ENCODE measurements at places on chromosomes 4 and X.

- DNase-seq, result no peak
These were observed 153.0 kb downstream of the SMIM20 start for GRCh38 chr4:26067035-26067434.

- no peak for DNase-seq
These were observed 400 bp upstream of the PAQR3 start for GRCh38 chr4:78939667-78940008.

DNA sequence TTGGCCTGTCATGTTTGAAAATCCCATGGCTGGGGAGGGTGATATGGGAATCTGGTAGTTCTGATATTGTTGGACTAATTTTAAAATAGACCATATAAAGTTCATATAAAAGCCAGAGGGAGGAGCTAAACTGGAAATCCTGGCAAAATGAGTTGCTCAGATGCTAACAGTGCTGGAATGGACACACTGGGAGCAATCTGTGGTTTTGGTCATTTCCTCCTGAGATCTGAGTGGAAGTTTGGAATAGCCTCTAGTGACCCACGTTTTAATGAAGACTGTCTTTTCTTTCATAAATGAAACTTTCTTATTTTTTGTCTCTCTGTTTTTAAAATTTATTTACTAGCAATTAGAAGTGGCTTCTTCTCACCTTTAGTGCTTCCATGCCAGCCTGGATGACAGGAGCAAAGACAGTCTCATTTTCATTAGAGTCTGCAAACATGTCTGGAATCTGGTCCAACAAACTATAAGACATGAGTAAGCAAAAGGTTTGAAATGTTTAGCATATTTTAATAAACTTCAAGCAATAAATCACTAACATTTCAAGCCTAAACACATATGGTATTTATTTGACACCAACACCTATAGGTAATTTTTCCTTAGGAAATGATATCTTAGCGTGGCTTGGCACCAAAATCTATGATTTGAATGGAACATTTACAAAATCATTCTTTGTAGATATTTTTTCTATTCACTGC is 66.6 kb downstream of the METTL14 start:
- no peak for DNase-seq

GRCh38 chrX:41409006-41409405 is 38.1 kb upstream of the NYX start:
- DNase-seq, result no peak

DNA sequence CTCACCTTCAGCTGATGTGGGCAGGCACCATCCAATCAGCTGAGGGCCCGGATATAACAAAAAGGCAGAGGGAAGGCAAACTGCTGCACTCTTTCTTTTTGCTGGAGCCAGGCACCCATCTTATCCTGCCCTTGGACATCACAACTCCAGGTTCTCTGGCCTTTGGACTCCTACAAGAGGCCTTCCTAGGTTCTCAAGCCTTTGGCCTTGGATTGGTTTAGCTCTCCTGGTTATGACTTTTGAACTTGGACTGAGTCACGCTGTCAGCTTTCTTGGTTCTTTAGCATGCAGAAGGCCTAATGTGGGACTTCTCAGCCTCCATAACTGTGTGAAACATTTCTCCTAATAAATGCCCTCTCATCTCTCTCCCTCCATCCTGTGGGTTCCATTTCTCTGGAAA is 23.0 kb upstream of the N4BP2 start:
- DNase-seq, result no peak

DNA sequence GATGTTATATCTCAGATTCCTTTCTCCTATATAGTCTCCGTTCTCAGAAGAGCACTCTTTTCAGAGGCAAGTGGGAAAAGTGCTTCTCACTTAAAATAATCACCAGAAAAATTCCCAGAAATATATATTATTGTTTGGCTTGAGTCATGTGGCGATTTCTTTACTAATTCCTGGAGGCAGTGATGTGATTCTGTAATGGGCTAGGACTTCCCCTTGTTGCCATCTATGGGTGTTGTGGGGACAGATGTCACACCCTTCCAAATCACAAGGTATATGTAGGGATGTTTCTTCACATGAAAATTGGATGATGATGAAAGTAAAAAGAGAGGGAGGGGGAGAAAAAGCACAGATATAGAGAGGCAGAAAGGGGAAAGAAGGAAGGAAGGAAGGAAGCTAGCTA is 553.4 kb downstream of the PPP4R3C start:
- DNase-seq, result no peak

GRCh38 chrX:51955200-51955599 is 61.8 kb downstream of the MAGED1 start:
- no peak for DNase-seq

DNA sequence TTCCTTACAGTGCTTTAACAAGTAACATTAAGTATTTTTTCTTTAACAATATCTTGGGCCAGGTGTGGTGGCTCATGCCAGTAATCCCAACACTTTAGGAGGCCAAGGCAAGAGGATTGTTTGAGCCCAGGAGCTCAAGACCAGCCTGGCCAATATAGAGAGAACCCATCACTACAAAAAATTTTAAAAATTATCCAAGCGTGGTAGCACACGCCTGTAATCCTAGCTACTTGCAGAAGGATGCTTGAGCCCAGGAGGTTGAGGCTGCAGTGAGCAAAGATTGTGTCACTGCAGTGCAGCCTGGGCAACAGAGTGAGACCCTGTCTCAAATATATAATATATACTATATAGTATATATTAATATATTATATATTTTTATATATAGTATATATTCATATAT is 162.2 kb downstream of the ZNF674 start:
- DNase-seq, result no peak

GRCh38 chr4:137909529-137910309 is 332.4 kb downstream of the SLC7A11 start:
- DNase-seq, result no peak

- DNase-seq, result no peak
These were observed 187.9 kb downstream of the CHM start for GRCh38 chrX:85859426-85859825.

DNA sequence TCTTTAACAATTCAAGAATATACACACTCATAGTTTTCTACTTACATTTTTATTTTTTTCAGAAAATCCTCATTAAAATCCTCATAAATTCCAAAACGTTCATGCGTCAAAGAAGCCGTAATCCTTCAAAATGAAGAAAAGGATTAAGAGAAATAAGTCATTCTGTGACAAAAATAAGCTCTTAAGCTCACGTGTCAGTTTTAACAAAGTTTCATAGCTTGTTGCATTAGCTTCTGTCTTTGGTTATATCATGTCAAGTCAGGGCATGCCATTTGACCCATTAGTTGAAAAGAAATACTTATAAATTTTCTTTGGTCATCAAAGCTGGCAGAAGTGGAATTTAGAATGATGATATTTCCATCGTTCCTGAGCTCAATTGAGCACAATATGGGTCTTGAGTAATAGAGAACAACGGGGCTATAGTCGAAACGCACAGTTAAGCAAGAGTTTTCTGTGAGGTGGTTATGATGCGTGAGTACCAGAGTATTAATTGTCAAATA is 185.2 kb upstream of the CTSO start:
- DNase-seq, result no peak

- DNase-seq, result no peak
These were observed 575.5 kb downstream of the GBA3 start for GRCh38 chr4:23268072-23268771.

DNA sequence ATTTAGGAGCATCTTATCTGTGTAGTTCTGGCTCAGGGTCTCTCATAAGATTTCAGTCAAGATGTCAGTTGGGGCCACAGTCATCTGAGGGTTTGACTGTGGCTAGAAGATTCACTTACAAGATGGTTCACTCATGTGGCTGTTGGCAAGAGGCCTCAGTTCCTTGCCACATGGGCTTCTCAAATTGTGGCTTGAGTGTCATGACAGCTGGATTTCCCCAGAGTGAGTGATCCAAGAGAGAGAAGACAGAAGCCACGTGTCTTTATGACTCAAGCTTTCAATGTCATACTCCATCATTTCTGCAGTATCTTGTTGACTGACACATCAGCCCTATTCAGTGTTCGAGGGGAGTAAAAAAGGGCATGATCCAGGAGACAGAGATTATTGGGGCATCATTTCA is 131.3 kb upstream of the AP1S2 start:
- no peak for DNase-seq

DNA sequence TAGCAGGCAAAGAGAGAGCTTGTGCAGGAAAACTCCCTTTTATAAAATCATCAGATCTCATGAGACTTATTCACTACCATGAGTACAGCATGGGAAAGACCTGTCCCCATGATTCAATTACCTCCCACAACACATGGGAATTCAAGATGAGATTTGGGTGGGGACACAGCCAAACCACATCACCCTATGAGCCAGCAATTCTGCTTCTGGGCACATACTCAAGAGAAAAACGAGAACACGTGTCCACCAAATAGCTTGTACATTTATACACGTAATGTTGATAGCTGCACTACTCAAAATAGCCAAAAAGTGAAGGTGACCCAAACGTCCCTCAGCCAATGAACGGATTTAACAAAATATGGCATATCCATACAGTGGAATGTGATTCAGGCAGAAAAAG is 94.5 kb upstream of the DHRSX start:
- DNase-seq, result no peak

DNA sequence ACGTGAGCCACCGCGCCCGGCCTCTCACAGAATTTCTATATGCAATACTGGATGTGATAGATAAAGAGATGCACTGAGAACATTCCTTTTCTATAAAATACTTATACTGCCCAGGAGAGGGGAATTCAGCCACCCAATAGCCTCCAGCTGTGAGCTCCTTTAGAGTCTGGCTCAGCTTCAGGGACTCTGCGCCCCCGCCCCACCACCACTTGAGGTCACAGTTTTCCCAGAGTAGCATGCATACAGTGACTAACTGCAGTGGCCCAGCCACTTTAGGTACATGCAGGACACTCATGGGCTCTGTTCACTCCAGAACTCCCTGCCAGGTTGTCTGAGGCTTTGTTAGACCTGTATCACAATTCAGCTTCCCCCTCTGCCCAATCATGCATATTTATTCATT is 144.4 kb upstream of the TET2 start:
- no peak for DNase-seq

DNA sequence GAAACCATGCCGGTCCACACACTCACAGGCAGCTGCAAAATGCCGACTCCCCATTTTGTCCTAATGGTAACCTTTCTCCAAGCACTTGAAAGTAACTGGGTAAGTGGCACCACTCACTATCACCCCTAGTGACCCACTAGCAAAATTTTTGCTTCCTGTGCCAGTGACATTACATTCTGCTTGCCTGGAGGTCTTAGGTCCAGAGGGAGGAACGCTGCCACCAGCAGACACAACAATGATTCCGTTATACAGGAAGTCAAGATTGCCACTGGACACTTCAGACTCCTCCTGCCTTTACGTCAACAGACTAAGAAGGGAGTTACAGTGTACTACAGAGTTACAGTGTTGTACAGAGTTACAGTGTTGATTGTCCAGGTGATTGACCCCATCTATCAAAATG is 11.8 kb upstream of the TMEM192 start:
- no peak for DNase-seq

- no peak for DNase-seq
These were observed 68.5 kb upstream of the MXD4 start for GRCh38 chr4:2330091-2331042.

DNA sequence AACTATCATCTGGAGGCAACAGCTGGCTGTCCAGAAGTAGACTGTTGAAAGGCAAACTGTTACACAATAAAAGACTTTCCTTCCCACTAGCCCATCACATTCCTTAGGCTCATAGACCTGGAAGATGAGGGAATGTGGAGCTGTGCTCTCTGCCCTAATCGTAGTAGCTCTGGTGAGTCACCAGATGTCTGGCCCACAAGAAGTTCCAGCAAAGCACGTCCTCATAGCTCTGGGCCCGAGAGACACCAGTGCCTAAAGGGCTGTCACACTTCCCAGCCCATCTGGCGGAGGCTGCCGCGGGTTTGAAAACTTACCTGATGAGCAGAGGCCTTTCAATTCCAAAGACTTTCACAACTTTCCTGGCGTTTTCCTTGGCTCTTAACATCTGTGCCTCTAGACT is 81.7 kb upstream of the STOX2 start:
- DNase-seq, result no peak

GRCh38 chr4:138107023-138107422 is 135.1 kb downstream of the SLC7A11 start:
- no peak for DNase-seq

DNA sequence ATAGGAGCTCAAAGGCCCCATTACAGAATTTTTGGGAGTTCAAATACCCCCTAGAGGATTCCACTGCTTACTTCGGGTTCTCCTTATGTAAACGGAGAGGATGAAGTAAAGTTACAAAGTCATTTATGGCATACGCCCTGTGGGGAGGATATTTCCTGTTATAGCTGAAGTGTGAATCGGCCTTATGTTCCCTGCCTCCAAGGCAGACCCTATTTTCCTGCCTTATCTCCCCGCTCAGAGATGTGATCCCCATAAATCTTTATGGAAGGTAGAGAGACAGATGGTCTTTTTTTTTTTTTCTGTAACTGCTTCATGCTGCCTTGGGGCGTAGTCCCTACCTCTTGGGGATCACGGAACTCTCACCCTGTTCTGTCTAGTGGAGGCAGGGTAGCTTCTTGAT is 56.0 kb upstream of the DHX15 start:
- DNase-seq, result no peak

- DNase-seq, result no peak
These were observed 203.4 kb downstream of the ANAPC10 start for GRCh38 chr4:144894573-144894972.

GRCh38 chr4:79237851-79238250 is 88.0 kb downstream of the NAA11 start:
- no peak for DNase-seq

- no peak for DNase-seq
These were observed 255.3 kb upstream of the NRK start for GRCh38 chrX:105567082-105567481.

DNA sequence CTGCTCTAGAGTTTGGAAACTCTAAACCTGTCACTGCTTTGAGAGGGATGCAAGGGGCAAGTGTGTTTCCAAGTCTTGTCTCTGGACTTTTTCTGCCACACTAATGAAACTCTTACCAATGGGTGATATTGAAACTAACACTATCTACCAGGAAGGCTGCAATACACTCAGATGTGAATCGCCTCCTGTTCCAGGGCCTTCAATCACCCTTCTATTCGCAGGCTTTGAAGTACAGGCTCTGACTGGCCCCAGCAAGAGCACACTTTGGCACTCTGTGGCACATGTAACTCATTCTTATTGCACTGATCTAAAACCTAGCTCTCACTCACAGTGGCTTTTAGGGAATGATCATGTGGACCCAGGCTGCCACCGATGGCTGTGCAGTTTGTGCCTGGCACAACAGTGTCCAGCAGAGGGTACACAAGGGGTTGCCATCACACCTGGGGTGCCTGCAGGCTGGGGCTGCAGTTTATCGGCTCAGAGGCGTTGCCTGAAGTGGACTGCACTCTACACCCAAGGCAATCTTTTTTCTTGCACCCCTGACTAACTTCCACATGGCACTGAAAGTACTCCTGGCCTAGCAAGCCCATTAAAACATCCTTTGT is 210.8 kb downstream of the MGST2 start:
- no peak for DNase-seq

DNA sequence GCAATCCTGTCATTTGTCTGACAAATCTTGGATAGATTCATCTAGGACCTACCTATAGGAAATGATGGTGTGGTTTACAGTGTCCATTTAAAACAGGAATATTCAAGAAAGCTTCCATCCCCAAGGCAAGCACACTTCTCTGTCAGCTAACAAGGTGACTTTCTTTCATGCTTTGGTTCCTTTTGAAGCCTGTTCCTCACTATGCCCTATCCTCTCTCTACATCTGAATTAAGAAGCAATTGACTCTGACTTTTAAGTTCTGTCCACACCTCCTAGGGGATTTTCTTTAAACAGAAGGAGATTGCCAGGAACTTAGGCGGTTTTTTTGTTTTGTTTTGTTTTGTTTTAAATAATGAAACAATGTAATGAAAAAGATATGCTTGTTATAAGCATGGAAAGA is 1181.4 kb upstream of the TENM3 start:
- no peak for DNase-seq

- no peak for DNase-seq
These were observed 324.4 kb downstream of the ZNF674 start for GRCh38 chrX:46220822-46221221.

Data from stimulated activated CD8-positive, alpha-beta memory T cell treated with anti-CD3 and anti-CD28 coated beads, Interleukin-2, amount 100 ng/mL, for 1 hour (primary cell).